ENCODE measurements at places on chromosomes 11 and 22.
A peak's percentile ranks its signal among the peaks of the same experiment; 100 is the strongest.

GRCh38 chr11:12411806-12412727 is 34.7 kb downstream of the PARVA start:
- peak; percentile 73 for DNase-seq

DNA sequence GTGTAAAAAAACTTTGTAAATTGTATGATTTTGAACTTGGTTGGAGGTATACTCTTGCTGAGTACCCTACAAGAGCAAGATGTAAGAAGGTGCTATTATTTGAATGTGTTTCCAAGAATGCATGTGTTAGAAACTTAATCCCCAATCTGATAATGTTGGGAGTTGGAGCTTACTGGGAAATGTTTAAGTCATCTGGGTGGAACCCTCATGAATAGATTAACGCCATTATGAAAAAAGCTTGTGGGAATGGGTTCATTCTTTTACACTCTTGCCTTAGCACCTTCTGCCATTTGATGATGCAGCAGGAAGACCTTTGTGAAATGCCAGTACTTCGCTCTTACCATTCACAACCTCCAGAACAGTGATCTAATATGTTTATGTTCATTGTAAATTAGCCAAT is 498.3 kb downstream of the TMEM135 start:
- no peak for DNase-seq

GRCh38 chr11:69275178-69275577 is 18.8 kb upstream of the MYEOV start:
- no peak for DNase-seq

DNA sequence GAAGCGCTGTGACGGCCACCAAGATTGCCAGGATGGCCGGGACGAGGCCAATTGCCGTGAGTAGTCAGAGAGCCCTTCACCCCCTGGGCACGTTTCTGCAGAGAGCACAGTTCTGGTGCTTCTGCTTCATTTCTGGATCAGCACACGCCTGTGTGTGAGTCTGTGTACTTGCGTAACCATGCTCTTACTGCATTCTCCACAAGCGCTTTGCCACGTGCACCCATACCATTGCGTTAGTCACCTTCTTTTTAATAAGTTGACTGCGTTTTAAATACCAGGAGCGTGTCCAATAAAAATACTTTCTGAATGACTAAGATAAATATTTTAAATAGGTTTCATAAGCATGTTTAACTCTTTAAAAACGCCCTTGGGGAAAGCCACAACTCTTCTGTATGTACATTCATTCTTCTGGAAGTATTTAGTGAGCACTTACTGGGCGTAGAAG is 143.0 kb upstream of the SORL1-AS1 start:
- DNase-seq: peak; percentile 9

- no peak for DNase-seq
These were observed 77.7 kb downstream of the BRD1 start for GRCh38 chr22:49749885-49750510.

- DNase-seq: no peak
These were observed 93.9 kb downstream of the PKNOX2 start for GRCh38 chr11:125258291-125259032.

DNA sequence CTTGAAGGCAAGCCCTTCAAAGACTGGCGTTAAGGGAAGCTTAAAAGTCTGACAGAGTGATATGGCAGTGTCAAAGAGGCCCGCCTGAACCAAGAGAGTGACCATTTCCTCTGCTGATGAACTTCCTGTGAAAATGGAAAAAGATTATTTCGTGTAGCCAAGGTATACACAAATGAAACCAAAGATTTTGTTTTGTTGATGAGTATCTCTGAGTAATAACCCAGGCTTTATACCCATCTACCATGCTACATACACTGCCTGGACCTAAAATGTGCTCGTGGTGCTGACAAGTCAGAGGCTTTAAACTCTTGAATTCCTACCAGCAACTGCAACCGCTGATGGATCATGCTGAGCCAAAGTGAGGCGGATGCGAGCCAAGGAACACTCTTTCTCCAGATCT is 21.0 kb upstream of the FNBP4 start:
- no peak for DNase-seq

DNA sequence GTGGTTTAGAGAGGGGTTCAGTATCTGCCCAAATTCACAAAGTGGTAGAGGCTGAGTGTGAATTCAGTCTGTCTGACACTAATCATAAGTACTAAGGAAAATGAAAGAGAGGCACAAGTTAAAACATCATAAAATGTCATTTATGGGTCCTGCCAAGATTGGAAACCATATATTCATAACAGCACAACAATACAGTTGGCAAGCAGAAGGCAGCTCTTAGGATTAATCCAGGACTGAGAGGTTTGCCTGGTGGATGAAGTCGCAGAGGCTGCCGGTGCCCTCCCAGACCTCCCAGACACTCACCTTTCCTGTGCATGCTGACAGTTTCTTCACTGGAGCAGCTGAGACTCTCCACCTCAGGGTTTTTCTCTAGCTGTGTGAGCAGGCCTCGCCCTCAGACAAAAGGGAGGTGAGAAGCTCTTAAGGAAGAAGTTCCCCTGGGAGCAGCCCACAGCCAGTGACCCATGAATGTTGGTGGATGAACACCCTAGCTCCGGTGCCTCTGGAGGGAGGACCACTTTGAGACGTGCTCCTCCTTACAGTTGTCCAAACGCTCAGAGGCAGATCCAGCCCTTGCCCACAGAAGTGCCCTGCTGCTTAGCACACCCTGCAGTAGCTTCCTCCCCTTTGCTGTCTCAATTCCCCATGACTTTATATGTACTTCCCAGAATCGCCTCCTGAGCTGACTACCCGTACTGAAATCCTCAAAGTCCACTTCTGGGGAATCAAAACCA is 43.7 kb downstream of the MAML2 start:
- DNase-seq: no peak

- DNase-seq: no peak
These were observed 38.0 kb upstream of the CHKA start for GRCh38 chr11:68159161-68159560.

Measured in SW 1271 (cell line).